ENCODE measurements at places on chromosomes 7 and 10.
A peak's percentile ranks its signal among the peaks of the same experiment; 100 is the strongest.

- DNase-seq = no peak
These were observed 142.4 kb downstream of the CHCHD3 start for GRCh38 chr7:132939495-132939894.

DNA sequence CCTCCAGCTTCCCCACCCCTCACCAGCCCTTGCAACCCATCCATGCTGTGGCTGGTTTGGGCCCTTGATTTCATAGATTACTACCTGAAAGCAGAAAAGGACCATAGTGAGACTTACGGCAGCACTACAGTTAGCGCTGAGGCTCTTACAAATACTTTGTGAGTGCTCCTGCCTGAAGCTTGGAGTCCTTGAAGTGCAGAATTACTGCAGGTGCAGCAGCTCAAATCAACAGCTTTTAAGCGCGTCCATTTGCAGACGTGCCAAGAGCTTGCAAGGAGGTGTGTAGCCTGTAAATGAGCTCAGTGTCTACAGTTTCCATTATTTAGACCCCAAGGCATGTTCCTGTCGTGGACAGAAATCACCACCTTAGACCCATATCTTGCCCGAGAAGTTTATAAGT lies 103.0 kb downstream of the CELF2 start:
- DNase-seq = no peak

- DNase-seq = no peak
These were observed 42.8 kb upstream of the PRSS58 start for GRCh38 chr7:142300689-142301088.

DNA sequence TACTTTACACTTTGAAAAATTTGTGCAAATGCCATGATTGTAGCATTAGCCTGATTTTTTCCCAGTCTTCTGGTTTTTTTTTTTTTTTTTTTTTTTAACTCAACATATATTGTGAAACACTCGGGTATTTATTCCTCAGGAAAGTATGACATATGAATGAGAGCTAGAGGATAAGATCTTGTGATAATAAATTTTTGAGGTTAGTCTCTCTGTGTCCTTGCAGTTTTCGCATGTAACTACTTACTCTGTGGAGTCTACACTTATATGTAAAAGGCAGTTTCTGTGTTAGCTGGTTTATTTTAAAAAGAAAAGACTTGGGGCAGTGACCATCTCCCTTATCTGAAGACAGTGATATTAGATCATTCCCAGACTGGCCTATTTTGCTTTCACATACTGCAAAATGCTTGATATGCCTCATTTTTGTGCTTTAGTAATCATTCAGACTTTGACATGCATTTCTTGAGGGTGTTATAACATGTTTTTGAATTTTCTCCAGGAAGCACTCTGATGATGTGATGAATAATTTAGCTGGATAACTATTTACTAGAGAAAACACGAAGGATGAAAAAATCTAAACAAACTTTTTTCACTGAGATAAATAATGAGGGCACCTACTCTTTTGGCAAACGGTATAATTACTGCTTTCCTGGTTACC lies 371.0 kb downstream of the NRG3 start:
- no peak for DNase-seq

GRCh38 chr7:105830405-105831301 lies 45.7 kb downstream of the ATXN7L1 start:
- DNase-seq = peak; percentile 42

DNA sequence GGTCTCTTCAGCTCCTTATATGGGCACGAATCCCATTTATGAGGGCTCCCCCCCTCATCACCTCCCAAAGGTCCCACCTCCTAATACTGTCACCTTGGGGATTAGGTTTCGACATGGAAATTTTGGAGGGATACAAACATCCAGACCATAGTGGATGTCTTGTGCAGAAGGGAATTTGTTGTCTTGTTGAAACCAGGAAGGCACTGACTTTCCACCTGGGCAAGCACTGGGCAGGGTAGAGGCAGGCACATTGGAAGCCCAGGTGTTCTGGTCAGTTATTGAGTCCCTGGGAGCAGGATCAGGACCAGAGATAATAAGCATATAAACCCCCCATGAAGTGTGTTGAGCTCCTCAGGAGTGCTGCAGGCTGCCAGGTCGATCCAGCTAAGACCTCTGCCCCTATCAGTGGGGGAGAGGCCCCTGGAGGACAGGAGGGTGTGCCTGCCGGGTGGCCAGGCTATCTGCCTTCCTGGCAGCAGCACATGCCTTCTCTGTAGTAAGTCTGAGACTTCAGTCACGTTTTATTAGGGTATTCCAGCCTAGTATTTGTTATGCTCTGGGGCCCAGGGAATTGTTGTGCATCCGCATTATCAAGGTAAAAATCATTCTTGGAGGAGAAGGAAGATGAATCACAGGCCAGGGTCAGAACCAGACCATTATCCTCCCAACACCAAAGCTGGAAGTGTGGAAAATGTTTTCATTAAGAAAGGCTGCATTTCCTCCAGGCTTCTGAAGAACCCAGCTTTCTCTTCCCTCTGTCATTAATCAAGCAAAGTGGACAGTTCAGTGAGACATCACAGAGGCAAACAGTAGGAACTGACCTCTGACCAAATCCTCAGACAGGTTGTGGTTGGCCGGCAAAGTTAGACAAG lies 503.1 kb downstream of the GRID1 start:
- no peak for DNase-seq

DNA sequence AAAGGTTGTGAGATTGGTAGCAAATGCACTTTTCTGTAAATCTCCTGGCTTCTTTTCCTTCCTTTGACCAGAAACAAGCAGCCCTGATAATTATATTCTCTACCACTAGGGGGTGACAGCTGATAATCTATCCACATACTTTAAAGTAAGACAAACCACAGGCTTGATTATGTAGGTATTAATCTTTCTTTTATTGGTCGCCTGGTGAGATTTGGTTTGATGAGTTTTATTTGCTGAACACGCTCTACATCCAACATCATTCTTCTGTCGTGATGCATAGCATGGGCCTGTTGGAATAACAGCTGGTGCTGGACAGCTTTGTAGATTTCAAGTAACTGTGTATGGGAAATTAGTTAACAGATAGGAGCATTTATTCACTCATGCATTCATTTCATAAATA lies 63.5 kb downstream of the ZNF365 start:
- peak; percentile 87 for DNase-seq

GRCh38 chr10:5949009-5949759 lies 28.2 kb downstream of the IL15RA start:
- peak; percentile 55 for DNase-seq

- DNase-seq = no peak
These were observed 18.5 kb downstream of the RFC2 start for GRCh38 chr7:74235518-74236268.

- DNase-seq = no peak
These were observed 34.3 kb downstream of the WASL start for GRCh38 chr7:123714296-123715080.

DNA sequence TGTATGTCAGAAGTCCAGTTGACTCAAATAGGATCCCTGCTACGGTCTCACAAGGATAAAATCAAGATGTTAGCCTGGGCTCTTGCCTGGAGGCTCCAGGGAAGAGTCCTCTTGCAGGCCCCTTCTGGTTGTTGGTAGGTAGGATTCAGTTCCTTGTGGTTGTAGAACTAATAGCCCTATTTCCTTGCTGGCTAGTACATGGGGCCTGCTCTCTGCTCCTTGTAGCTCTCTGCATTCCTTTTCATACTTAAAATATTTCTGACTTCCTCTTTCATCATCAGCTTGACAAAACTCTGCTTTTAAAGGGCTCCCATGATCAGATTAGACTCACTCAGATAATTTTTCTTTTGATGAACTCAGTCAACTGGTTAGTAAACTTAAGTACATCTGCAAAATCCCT lies 756.7 kb downstream of the GATA3 start:
- DNase-seq = no peak

DNA sequence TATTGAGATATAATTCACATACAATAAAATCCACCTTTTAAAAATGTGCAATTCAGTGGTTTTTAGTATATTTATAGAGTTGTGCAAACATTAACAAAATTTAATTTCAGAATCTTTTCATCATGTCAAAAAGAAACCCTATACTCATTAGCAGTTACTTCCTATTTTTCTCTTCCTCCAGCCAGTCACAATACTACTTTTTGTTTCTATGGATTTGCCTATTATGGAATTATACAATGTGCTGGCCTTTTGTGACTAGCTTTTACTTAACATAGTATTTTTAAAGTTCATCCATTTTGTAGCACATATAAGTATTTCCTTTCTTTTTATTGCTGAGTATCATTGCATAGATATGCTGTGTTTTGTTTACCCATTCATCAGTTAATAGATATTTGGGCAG lies 199.9 kb upstream of the IMMP2L start:
- DNase-seq = no peak

- no peak for DNase-seq
These were observed 115.2 kb downstream of the ZNF37A start for GRCh38 chr10:38209332-38209731.

DNA sequence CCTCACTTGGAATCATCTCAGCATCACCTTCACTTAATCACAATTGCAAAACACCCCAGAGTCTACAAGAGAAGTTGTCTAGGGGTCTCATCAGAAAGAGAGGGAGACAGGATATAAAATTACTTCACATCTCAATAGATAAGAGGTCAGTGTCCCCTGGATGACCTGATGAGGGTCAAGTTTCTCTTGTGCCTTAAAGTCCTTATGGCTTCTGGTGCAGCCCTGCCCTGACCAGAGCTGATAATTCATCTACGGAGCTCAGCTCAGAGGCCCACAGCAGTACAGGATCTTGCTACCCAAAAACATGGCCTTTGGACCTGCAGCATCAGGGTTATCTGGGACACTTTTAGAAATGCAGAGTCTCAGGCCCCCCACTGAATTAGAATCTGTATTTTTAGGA lies 111.1 kb upstream of the GLI3 start:
- peak; percentile 37 for DNase-seq

DNA sequence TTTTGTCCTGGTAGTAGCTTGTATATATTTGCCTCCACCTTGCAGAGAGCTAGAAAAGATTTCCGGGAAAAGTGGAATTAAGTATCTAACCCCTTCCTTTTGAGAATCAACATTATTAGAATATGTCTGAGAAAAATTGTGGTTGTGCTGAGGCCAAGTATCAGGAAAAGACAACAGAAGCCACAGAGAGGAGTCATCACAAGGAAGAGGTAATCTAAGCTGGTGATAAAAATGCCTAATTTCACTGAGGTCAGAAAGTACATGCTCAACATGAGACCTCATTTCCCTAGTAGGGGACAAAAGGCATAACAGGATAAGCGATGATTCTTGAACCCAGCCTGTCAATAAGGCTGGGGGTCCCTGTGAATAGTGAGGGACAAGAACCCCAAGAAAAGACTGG lies 97.0 kb upstream of the PDE1C start:
- no peak for DNase-seq

DNA sequence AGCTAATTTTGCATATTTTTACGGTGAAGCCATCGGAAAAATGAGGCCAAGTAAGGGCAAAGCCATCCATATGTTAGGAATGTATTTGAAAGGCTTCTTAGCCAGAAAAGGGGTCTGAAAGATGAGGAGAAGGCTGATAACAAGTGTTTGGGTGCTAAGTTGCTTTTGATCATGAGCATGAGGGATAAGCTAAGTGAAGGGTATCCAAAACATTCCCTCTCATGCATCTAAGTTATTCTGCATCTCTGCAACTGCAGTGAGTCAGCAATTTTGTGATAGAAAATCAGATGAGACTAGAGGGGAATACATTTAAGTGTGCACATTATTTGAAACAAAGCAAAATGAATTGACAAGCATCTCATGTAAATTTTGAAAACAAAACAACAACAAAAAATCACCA lies 282.8 kb downstream of the GPR158 start:
- no peak for DNase-seq

- no peak for DNase-seq
These were observed 186.2 kb downstream of the MACC1 start for GRCh38 chr7:20030915-20031362.

GRCh38 chr10:2509081-2509531 lies 558.2 kb upstream of the PFKP start:
- DNase-seq = no peak

GRCh38 chr10:22365233-22365632 lies 19.9 kb downstream of the SPAG6 start:
- DNase-seq = no peak

DNA sequence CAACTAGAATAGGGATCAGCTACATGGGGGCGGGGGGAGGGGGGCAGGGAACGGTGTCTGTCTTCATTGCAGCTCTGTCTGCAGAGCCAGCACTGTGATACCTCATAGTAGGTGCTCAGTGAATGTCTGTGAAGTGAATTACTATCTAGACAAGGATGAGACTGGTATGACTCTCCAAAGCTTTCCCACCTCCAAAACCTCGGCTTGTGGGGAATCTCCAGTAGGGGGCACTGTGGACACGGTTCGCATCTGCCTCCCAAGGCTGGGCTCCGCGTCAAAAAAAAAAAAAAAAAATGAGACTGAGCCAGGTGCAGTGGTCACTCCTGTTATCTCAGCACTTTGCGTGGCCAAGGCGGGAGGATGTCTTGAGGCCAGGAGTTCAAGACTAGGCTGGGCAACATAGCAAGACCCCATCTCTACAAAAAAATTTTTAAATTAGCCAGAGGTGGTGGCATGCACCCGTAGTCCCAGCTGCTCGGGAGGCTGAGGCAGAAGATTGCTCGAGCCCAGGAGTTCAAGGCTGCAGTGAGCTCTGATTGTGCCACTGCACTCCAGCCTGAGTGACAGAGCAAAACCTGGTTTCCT lies 9.6 kb downstream of the TRIM56 start:
- DNase-seq = peak; percentile 63

GRCh38 chr10:49276596-49276995 lies 22.4 kb upstream of the C10orf71 start:
- no peak for DNase-seq

- no peak for DNase-seq
These were observed 55.5 kb upstream of the NCF1 start for GRCh38 chr7:74718336-74718735.

DNA sequence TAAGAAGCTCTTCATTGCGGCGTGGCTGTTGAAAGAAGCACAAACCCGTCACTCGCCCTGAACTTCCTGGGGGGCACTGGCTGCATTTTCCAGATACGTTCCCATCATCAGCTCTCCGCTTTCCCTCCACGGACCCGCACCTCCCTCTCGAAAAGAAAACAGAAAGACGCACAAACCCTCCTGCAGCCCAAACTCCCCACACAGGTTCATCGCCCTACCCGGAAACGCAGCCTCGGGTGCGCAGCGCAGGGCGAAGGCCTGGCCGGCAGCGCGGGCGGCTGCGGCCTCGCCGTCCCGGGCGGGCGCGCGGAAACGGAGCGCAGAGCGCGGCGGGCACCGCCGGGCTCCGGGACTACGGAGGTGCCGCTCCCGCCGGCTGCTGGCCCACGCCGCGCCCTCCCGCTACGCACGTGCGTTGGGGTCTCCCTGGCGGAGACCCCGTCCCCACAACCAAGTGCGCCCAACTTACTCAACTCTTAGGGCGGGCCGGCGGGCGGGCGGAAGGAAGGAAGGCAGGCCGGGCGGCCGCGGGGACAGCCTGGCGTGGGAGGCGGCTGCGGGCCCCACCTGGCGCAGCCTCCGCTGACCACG lies 822 bp downstream of the ZNF800 start:
- peak; percentile 63 for DNase-seq

DNA sequence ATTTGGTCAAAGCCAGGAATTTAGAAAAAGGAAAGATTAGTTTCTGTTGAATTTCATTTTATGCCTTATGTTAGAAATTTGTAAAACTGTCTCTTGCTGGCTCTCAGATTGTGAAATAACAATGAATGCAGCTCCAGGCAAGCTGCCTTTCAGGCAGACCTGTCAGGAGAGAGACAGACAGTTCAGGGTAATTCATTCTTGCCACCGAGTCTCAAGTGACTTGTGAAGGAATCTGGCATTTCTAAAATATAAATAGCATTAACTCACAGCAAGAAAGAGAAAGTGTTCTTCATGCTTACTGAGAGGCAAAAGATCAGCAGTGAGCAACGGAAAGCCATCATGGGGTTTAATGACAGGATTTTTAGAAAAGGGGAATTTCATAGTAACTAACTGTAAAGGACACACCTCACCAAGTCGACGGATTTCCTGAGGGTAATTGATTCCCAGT lies 442.3 kb upstream of the AKR1E2 start:
- DNase-seq = peak; percentile 29
